ENCODE measurements at places on chromosomes 3 and 15.

- no peak for DNase-seq
Measured at GRCh38 chr3:36298188-36298587, 82.1 kb upstream of the STAC start.

DNA sequence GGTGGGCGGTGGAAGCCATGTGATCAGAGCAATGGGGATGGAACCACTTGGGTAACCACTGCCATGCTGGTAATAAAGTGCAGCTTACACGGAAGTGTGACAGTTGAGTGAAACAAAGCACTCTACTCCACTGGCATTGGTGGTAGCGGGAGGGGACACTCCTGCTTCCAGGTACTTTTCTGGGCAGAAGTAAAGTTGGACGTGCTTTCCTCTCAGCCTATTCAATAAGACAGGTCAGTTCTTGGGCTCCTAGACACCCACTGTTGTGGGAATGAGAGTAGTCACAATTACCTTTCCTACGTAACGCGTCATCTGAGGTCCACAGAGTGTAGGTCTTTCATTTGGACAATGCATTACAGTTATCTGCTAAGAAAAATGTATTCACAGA, 51.7 kb upstream of the CHD2 start:
- no peak for DNase-seq

- peak; percentile 28 for DNase-seq
Measured at GRCh38 chr3:124919756-124920155, 14.8 kb downstream of the MUC13 start.

GRCh38 chr3:29168081-29168480, 112.8 kb upstream of the RBMS3 start:
- no peak for DNase-seq

DNA sequence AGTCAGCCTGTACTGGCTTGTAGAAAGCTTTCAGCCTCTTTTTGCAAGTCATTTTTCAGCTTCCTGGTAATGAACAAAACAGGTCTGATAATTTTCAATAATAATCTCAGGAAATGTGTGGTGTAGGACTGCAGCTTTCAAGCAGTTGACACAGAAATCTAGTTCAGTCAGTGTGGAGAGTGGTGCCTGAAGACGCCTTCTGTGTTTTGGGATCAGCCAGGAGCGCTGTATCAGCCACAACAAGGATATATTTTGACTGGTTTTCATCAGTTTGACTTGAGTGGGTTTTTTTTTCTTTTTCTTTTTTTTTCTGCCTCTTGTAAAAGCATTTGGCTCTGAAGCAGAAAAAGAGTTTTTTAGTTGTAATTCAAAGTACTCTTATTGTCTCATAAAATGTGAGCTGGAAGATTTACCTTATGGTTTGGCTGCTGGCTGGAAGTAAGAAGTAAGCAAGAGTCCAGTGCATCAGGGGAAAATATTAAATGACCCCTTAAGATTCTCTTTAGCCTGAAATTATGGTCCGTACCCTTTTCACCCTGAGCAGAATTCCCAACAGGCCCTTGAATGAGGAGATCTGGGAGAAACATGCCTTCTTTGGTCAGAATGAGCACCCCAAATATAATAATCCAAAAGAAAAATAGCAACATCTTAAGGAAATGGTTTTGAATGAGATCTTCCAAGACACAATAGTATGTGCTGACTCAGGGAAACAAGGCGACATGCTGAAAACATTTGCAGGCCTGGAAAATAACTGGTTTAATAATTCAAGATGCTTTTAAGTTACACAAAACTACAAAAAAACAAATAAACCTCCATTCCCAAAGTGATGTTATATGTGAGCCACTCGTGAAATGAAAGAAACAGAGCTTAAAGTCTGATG, 332.7 kb upstream of the ADAMTS9 start:
- no peak for DNase-seq

GRCh38 chr3:89562373-89562772, 455.0 kb downstream of the EPHA3 start:
- no peak for DNase-seq

- DNase-seq = no peak
Measured at GRCh38 chr15:26628879-26629529, 143.9 kb downstream of the GABRB3 start.

GRCh38 chr15:60370105-60370868, 27.5 kb downstream of the ANXA2 start:
- DNase-seq = no peak

DNA sequence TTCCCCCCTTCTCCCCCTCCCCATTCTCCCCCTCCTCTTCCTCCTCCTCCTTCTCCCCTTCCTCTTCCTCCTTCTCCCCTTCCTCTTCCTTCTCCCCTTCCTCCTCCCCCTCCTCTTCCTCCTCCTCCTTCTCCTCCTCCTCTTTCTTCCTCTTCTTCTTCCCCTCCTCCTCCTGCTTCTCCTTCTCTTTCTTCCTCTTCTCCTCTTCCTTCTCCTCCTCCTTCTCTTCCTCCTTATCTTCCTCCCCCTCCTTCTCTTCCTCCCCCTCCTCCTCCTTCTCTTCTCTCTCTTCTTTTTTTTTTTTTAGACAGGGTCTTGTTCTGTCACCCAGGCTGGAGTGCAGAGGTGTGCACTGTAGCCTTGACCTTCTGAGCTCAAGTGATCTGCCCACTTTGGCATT, 21.2 kb upstream of the LCTL start:
- DNase-seq = no peak

DNA sequence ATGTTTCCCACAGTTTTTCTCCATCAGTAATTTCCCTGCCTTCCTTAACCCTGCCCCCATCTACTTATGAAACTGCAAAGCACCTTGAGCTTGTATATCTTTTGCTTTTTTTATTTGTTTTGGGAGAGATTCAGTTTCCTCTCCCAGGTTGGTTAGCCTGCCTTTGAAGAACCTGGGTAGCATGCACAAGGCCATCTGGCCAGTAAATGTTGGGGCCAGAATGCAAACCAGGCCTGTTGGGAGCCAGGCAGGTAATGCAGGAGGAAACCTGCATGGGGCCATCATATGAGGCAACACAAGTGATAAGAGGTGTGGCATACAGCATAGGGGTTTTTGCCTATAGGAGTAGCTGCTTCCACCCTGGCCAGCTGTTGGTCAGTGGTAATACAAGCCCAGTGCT, 17.7 kb downstream of the SYNPR start:
- no peak for DNase-seq

DNA sequence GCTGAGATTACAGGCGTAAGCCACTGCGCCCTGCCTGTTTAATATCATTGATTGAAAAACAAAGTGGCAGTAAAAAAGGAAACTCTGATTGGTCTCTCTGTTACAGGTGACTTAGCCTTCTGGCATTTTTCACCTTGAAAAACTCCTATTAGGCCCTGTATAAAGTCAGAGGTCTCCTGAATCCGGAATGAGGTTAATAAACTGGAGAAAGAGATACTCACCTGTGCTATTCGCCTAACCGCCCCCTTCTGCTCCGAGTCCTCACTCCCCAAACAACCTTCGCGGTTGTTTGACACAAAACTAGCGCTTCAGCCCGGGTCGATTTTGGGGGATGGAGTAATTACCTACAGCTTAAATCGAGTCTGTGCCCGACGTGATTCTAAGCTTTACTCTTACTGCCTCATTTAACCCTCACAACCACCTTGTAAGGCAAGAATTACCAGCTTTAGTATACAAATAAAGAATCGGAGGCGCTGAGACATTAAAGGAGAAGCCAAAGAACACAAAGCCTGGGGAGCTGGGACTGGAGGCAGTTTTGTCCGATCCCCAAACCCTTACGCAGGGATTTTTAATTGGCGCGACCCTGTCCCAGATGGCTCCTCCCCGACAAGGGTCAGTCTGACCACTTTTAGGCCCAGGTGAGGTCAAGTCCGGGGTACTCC, 441 bp downstream of the CEP70 start:
- no peak for DNase-seq

DNA sequence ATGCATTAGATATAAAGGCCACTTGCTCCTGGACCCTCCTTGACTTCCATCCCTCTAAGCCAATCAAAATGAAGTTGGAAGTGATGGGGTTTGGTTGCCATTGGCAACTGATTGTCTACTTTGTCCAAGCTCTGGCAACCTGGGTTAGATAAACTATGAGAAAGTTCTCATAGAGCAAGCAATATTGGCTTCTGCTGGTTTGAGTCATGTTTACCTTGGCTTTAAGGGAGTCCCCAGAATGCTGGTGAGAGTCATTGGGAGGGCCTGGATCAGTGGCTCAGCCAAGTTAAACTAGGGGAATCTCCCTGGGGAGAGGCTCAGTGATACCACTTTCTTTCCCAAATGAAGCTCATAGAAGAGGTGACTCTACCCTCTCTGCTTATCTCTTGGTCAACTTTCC, 176.3 kb upstream of the ROPN1 start:
- no peak for DNase-seq

GRCh38 chr3:64188810-64189560, 36.3 kb downstream of the PRICKLE2 start:
- DNase-seq = peak; percentile 81

- no peak for DNase-seq
Measured at GRCh38 chr3:144660186-144660585, 688.6 kb downstream of the DIPK2A start.

DNA sequence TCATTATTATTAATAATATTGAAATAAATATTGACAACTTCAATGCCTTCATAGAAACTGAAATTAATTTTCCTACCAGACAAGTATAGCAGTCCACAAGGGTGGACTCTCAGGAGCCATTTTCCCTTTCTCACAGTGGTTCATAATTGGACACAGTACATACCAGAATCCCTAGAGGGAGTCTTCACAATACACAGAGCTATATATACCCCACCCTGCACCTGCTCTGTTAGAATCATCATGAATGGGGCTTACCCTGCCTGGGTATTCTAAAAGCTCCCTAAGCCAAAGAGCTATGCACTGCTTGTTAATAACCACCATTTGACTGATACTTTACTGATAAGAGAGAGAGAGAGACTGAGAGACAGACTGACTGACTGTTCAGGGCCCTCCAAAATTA, 134.9 kb downstream of the FEZF2 start:
- DNase-seq = no peak

DNA sequence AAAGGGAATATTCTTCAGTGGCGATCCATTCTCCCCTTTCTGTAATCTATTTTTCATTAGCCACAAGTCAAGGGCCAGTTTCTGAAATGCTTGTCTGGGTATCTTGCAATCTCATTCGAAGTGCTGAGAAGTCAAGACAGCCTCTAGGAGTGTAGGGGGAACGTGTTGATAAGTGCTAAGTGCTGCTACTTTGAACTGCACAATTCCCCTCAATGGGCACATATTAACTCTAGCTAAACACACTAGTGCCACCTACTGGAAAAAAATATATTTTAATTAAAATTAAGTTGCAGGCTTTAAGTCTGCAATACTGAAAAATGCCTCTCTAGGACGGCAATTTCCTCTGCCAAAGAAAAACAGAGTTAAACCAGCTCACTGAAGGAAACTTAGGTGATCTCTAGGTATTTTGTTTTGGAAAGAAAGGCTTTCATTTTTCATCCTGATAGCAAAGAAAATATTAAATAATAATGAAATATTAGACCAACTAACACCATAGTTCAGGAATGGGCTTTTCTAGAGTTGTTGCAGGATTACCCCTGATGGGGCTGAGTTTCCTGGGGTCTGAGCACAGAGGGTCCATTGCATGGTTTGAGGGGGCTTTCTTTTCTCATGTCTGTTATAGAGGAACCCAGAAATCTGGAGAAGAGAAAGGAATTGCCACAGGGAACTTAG, 181.9 kb upstream of the KBTBD8 start:
- no peak for DNase-seq

GRCh38 chr3:29152379-29152778, 128.5 kb upstream of the RBMS3 start:
- no peak for DNase-seq

DNA sequence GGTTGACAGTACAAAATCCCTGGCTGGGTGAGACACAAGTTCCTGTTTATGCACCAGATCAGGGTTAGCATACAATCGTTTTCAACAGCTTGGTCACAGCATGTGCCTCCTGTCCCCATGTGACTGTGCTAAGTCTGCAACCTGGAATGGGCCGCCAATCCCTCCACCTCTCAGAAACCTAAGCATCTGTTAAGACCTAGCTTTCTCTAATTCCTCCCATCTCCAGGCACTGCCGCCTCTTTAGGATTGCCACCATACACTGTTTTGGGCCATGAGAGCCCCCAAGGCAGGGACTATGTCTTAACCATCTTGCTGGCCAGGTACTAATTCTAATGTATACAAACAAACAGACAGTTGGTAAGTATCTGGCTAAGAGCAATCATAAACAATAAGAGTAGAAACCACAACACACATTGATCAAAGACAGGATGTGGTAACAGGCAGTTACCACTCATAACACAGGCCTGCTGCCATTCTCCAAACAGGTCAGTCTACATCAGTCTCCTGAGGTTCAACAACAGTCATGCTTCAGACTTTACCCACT, 25.6 kb downstream of the SEC22C start:
- DNase-seq = no peak

- DNase-seq = no peak
Measured at GRCh38 chr15:31046759-31047359, 54.7 kb downstream of the TRPM1 start.

DNA sequence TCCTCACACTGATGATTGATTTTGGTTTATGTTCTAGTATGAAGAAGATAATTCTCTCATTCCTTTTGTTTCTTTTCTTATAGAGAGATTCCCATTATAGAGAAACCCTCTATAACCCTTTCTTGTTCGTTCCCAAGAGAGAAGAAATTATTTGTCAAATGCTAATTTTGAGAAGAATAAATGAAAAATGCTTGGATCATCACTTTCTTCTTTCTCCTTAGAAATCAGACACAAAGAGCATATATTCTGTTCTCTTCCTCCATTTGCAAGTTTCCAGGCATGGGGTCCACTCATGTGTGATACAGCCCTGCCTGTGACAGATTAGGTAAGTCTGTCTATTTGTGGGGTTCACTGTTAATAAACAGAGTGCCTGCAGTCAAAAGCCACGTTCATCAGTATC, 222.6 kb upstream of the NECTIN3 start:
- no peak for DNase-seq

GRCh38 chr3:141388823-141389621, 20.7 kb downstream of the ZBTB38 start:
- no peak for DNase-seq

GRCh38 chr15:90058308-90058707, 44.0 kb downstream of the IDH2 start:
- no peak for DNase-seq

DNA sequence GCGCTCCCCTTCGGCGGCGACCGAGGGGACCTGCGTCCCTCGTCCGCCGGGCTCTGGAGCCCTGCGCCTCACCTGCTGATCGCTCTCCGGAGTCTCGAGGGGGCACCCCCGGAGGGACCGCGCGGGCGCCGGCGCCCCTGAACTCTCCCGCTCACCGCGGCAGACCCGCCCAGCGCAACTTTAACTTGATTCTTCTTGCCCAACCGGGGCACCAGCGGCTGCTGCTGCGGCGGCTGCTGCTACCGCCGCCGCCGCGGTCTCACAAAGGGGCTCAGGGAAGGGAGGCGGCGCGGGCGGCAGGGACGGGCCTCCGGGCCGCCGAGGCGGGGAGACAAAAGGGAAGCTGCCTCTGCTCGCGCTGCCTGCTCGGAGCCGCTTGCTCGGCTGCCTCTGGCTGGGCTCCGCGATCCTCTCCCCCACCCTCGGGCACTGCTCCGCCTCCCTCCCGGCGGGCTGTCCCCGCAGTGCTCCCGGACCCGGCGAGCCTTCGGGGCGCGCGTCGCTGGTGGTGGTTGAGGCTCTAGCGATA, at the start of gene PPM1L:
TSS of gene PPM1L (plus strand) at position 456 of the 529 bp plus-strand sequence.
- peak; percentile 3 for DNase-seq
